AG10803 (cell line): ENCODE measurements at places on chromosomes 3 and 15.

- DNase-seq, result no peak
Observed at GRCh38 chr15:68502398-68502901, 70.5 kb upstream of the ITGA11 start.

- no peak for DNase-seq
Observed at GRCh38 chr3:47070770-47071169, 91.3 kb downstream of the NBEAL2 start.

GRCh38 chr3:120448756-120449155 lies 2.0 kb downstream of the FSTL1 start:
- DNase-seq, result peak; percentile 97

DNA sequence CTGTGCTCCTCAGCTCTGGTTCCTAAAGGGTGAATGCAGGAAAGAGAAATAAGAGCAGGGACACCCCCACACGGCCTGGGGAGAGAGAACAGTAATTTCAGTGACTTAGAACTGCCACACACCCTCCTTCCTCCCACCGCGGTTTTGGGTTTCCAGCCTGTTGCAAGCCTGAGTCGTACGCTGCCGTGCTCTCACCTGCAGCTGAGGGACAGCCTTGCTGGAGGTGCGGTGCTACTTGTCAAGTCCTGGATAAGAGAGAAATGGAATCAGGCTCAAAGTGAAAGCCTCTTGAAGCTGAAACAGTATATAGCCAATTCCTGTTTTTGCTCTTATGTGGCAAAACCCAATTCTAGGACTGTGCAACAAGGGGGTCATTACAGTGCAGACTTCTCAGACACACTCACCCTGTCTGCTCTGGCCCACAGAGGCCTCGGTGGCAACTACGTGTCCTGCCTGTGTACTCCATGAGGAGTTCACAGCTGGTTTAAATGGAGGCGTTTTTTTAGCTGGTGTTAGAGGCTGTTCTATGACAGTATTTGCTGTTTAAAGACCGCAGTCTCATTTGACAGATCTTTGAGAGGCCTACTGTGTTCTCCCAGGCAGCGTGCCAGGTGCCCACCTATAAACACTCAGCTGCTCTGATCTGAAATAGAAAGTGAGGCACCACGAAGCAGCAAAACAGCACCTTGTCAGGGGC lies 42.9 kb downstream of the TBC1D2B start:
- DNase-seq, result no peak

DNA sequence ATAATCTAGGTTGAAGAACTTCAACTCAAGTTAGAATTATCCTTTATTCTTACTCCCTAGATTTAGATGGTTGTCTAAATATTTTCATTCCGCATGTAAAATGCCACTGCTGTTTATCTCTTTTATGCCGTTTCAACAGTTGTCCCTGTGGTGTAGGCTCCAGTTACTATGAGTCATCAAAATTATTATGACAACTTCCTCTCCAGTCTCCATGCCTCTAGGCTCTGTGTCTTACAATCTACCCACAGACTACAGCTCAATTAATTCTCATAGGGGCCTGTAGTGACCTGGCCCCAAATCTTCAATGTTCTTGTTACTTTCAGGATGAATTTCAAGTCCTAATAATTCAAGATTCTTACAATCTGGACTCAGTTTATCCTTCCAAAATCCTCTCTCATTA lies 105.8 kb upstream of the UNC13C start:
- no peak for DNase-seq

DNA sequence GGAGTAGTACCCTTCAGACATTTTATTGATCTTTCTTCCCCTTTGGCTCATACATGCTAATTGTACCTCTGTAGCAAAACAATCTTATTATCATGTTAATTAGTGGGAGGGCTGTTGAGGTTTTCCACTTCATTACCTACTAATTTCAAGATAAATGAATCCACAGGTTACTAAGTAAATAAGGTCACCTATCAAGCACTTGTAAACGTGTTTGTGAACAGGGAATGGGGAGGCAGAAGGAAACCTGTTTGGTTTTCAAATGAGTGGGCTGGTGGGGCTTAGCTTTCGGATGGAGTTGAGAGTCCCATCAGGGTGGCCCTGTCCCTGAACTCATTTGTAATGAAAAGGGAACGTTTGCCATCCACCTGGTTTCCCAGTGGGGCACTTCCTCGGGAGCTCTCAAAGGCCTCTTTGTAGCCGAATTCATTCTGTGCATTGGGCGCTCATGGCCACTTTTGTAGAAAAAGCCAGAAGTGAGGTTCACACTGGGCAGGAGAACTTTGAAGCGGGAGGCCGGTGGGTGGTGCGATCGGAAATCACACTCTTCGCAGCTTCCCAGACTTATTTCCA lies 419.8 kb upstream of the NR2F2 start:
- no peak for DNase-seq

DNA sequence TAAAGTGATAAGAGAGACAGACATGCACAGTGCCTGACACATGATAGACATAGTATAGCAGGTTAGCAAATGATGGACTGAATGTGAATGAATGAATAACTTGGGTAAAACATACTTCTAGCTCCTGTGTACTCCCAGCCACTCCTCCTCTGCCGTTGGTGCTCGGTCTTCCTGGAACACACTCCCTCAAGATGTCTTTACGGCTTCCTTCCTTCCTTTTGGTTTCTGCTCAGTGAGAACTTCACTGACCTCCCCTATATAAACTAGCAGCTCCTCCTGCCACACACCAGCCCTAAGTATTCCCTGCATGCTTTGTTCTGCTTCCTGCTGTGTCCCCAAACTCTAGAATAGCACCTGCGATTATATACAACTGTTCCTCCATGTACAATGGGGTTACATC lies 50.2 kb downstream of the RAD54L2 start:
- no peak for DNase-seq

DNA sequence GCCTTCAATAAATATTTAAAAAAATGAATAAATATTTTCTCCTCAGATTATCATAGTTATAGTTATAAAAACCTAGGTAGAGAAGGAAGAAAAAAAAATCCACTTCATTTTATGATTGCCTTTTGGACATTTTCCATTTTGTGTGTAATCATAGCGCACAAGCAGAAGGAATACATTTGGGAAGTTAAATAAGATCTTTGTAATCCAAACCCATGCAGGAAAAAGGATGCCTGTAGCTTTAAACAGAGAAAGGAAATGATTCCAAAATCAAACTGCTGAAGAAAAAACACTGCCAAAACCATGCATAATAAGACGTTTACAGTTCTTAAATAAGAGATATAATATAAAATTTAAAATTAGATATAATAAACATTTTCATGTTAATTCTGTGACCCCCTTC lies 7.4 kb upstream of the CCDC54 start:
- DNase-seq, result peak; percentile 13

- no peak for DNase-seq
Observed at GRCh38 chr15:66151809-66152208, 101.7 kb downstream of the MEGF11 start.

- DNase-seq, result no peak
Observed at GRCh38 chr3:64617610-64618009, 70.2 kb downstream of the ADAMTS9 start.

DNA sequence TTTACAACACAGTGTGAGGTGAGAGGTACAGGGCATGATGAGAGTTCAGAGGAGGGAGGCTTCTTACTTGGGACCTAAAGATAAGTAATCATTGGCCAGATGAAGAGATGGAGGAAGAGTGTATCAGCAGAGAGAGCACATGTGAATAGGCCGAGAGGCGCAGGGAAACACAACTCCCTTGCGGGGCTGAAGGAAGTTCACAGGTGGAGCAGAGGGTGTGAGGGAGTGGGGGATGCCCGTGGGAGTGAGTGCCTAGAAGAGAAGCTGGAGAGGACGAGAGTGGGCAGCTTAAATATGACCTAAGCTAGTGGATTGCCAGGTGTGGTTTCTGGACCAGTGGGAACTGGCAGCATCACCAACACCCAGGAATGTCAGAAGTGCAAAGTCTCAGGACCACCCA lies 98.2 kb upstream of the TBC1D5 start:
- DNase-seq, result no peak

- peak; percentile 64 for DNase-seq
Observed at GRCh38 chr3:126245811-126246727, 65.7 kb upstream of the ALDH1L1 start.

GRCh38 chr3:59081071-59081470 lies 31.2 kb upstream of the CFAP20DC start:
- DNase-seq, result no peak
